ENCODE measurements at places on chromosomes 13 and 19.

DNA sequence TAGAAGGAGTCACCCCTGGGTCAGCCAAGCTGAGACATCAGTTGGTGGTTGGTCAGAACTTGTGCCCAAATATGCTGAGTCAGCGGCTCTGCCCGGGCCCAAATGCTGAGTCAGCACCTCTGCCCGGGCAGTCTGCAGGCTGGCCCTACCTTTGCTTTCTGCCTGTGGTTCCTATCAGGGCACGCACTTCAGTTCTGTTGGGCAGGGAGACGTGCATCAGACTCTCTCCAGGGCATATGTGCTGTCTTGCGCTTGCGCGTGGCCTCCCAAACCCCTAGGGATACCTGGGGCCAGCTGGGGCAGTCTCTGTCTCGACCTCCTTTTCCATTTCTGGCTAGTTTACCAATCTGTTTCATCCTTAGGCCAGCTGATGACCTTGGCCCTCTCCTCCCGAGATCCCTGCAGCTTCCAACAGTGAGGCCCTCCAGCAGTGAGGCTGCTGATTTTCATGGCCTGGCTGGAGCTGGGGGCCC lies 24.4 kb upstream of the LDLR start:
- no peak for DNase-seq

- DNase-seq, result peak; percentile 8
Measured at GRCh38 chr19:5436106-5436947, 18.9 kb upstream of the ZNRF4 start.

DNA sequence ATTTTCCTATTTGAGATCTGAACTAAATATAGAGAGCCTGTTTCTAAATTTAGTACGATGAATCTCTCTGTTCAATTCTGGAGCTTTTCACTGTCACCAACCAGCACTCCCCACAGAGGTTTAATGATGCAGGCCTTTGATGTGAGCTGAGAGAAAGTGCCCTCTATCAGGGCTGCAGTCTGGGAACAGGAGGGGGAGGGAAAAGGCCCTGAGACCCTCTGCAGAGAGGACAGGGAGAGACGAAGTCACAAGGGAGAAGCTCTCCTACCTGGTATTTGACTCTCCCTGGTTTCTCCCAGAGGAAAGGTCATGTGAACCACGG lies 206.8 kb upstream of the SOX1 start:
- DNase-seq, result no peak

- no peak for DNase-seq
Measured at GRCh38 chr13:27679396-27679795, 57.7 kb downstream of the POLR1D start.

DNA sequence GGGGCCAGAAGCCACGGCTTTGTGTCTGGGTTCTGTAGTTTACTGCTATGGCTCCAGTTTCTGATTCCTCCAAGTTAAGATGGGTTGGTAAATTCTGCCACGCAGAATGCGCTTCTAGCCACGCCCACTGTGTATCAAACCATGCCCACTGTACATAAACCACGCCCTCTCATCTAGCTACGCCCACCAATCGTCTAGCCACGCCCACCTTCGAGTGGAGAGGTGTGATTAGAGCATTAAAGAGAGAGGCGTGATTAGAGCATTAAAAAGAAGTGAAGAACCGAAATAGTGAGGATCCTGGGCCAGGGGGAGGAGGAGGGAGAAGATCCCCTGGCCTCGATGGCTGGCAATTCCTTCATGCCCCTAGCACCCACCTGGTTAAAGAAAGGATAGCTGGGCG lies 43.7 kb upstream of the ADGRE5 start:
- peak; percentile 51 for DNase-seq
